ENCODE measurements at places on chromosomes 1 and 21.

DNA sequence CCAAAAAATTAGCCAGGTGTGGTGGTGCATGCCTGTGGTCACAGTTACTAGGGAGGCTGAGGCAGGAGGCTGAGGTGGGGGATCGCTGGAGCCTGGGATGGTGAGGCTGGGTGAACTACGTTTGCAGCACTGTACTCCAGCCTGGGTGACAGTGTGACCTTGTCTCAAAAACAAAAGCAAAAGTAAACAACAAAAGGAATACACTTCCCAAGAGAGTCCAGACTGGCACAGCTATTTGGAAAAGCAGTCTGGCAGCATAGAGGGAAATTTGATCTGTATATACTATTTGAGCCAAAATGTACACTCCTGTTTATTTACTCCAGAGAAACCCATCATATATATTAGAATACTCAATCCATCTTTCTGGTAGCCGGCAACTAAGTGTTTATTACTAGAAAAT is 107.0 kb upstream of the HMCN1 start:
- DNase-seq = no peak

- no peak for DNase-seq
These were observed 210.3 kb downstream of the KCTD3 start for GRCh38 chr1:215777370-215777925.

GRCh38 chr1:160412028-160412362 is 11.6 kb downstream of the VANGL2 start:
- DNase-seq = no peak

DNA sequence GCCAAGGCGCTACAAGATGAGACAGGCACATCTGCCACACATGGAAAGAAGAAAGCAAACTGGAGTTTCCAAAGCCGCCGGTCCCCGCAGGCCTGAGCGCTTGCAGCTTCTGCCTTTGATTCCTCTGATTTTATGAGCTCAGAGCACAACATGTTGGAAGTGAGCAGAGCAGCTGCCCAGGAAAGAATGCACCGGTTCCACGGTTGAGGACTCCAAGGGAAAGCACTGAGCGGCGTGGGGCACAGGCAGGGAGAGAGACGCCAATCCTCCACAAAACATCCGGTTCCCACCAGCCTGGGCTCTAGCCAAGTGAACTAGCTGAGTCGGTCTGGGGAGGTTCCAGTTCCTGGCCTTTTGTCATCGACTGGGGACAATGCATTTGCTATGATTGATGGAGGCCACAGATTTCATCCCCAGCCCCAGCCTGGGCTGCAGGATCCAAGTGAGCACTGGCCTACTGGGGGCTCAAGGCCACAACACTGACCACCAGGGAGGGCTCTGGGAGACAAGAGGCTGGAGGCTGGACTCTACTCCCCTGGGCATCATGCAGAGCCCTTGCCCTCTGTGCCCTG is 253.1 kb upstream of the IRF2BP2 start:
- DNase-seq = no peak

DNA sequence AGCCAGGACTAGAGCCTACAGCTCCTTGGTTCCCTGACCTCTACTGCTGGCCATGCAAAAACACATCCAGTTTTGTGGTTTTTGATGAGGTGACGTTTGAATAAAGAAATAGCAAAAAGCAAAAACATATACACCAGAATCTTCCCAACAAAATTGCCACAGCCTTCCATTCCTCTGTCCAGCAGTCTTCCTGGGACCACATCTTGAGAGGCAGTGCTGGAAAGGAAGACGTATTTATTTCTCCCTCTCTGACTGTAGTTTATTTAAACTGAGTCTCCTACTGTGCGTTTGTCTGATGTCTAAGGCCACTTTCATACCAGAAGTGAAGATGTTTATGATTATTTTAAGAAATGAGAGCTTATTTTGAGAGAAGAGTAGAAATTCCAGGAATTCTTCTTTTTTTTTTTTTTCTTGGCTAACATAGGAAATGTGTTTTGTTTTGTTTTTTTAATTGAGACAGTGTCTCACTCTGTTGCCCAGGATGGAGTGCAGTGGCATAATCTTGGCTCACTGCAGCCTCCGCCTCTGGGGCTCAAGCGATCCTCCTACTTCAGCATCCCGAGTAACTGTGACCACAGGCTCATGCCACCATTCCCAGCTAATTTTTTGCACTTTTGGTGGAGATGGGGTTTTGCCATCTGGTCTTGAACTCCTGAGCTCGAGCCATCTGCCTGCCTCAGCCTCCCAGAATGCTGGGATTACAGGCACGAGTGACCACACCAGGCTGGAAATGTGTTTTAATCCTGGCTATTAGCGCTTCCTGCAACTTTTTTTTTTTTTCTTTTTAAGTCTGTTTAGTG is 118.5 kb downstream of the ITSN1 start:
- no peak for DNase-seq

GRCh38 chr1:17768651-17769241 is 13.6 kb downstream of the ACTL8 start:
- no peak for DNase-seq

Measured in NCI-H2081 (cell line).